ENCODE measurements at places on chromosomes 6 and 20.

DNA sequence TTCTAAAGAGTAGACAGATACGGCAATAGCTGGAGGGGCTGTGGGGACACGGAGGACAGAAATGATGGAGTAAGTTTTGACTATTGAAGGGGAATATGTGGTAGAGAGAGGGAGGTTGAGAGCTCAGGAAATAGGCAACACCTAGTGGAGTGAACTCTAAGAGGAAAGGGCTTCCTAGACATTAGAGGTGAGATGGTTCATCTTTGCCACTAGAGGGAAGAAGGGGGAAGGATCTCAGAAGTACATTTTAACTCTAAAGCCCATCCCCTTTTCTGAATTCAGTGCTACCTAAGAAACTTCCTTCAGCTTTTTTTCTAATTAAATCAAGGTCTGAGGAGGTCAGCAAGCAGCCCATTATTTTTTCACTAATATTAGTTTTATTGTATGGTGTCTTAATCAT lies 689.4 kb upstream of the MAP3K7 start:
- DNase-seq: no peak

DNA sequence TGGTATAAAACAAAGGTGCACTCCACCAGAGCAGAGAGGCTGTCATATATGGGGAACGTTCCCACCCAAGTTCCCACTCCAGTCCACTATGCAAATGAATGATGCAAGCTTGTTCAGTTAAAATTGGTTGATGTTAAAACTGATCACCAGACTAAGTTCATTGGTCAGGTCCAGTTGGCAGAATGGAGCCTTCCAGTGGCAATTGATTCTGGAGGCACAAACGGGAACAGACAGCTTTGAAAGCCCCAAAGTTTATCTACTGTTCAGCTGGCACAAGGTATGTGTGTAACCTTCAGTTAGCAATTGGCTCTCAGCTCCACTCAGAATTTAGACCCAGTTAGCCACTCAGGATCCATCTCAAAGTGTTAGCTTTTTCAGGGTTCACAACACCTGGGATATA lies 119.4 kb upstream of the CEP85L start:
- DNase-seq: no peak

DNA sequence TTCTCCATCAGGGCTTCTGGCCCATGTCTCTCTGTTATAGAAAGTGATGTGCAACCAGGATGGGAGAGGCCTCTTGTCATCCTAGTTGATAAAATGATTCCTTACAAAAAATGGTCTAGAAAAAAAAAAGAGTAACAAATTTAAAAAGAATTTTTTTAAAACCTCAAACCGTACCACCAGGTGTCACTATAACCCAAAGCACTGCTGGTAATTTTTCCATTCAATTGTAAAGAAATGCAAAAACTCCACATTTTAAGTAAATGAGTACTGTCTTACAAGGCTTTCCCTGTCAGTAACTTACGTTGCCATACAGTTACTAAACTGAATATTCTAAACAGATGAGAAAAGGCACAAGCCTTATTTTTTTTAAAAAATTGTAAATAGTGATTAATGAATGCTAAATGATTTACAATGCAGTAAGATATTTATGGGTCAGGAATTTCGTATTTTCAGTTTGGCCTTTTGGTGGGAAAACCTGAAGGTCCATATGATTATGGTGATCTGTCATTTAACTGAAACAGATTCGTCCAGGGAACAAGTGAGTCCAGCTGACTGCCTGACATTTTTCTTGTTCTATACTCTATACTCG lies 95.4 kb downstream of the OGFRL1 start:
- DNase-seq: no peak

GRCh38 chr6:133340557-133340956 lies 99.4 kb downstream of the EYA4 start:
- DNase-seq: no peak

DNA sequence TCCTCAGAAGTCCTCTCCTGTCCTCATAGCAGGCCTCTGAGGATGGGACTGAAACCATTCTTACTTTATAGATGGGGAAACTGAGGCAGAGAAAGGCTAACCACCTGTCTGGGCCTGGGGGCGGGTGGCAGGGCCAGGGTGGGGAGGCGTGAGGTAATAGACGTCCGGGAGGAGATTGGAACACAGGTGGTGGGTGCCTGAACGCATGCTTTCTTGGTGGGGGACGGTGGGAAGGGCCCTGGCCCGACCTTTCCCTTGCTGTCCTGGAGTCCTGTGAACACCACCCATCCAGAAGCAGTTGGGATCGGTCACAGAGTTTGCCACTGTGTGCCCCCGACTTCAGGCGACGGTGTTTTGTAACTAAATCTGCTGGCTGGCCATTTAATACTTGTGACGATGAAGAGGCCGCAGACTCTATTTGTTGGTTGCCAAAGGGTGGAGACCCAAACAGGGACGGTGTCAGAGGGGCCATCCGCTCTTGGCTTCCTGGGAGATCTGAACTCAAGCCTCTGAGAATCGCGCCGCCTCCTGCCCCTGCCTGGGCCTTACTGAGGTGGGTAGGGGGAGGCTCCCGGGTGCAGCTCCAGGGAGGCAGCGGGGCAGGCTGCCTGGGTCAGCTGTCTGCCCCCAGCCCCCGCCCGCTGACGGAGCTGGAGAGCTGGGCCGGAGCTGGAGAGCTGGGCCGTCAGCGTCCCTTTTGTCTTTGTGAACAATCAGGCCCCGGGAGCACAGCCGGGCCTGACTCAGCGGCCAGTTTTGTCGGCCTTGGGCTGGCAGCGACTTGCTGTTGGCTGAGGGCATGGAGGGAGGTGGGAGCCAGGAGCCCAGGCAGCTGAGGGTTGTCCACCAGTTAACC lies 4.1 kb downstream of the RBM38 start:
- DNase-seq: no peak

DNA sequence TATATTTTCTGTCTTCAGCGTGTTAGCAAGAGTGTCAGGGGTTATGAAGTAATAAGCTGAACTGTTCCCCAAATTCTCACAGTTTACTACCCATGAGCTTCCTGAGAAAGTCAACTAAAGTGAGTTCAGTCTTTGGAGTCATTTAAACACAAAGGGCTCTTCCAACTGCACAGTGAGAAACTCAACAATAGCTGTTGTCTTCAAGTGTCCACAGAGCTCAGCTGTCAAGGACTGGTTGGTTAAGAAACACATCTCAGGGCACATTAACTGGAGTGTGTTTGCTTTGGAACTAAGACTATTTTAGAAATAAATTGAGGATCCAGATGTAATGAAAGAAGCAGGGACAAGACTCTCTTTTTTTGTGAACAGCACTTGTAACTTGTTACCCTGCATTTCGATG lies 241.4 kb upstream of the SOX4 start:
- DNase-seq: no peak

DNA sequence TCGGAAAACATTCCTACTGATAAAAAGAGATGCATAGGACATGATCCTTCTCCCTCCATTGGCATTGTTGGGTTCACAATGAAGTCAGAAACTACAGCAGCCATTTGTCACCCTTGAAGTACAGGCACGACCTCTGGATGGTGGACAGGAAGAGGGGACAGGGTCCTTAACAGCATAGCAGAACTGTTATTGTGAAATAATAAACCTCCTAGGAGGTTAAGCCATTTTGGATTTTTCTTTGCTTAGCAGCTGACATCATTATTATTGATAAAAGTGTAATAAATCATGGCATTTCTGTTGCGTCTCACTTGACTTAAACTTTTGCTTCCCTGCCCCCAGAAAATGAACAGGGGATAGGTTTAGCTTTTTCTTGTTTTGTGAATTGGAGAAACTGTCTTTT lies 134.3 kb upstream of the SASH1 start:
- no peak for DNase-seq

DNA sequence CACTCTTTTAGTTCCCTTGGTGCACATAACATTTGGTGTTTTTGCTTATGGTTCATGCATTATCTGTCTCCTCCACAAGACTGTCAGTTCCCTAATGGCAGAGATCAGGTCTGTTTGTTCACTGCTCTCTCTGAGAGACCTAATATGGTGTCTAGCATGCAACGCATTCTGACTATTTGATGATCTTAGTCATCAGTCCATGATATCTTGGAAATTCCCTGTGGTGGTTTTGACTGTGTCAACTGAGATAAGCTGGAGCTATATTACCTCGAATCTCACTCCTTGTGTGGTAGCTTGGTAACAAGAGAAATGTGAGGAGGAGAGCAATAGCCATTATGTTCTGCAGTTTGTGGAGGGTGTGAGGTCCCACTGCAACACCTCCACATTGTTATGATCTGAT lies 229.8 kb downstream of the FRK start:
- no peak for DNase-seq

GRCh38 chr20:59340201-59340885 lies 39.9 kb downstream of the EDN3 start:
- no peak for DNase-seq

All from GM06990 (cell line).